Left lung (tissue), 14 donors: ENCODE measurements at places on chromosomes 1 and 21. TPM values are rescaled to one million over a fixed set of nuclear protein-coding genes. Genes with fewer than 3 reads are reported as not detected.

- no peak overlapping the region for H3K4me3 ChIP-seq
- H3K36me3 ChIP-seq, result no peaks in the 10 kb centered on the region
- peaks cover 46% of the 10 kb centered on the region for H3K27me3 ChIP-seq
- peak overlapping the region; percentile 30 for H3K27ac ChIP-seq
- no peak for DNase-seq
These were observed 2.0 kb upstream of the ENAH start for GRCh38 chr1:225654688-225655508.

The SNX7 gene
- 32.9 TPM for polyA plus RNA-seq

The TMEM61 gene
- 0.20 TPM for polyA plus RNA-seq

The PCP4L1 gene
- 1.1 TPM for polyA plus RNA-seq
